Activated naive CD8-positive, alpha-beta T cell treated with anti-CD3 and anti-CD28 coated beads for 36 hours (primary cell): ENCODE measurements at places on chromosomes 3 and 15.
A peak's percentile ranks its signal among the peaks of the same experiment; 100 is the strongest.

GRCh38 chr3:62803276-62803675 lies 71.9 kb downstream of the CADPS start:
- H3K4me3 ChIP-seq, result no peak overlapping the region
- DNase-seq, result no peak
- no peak overlapping the region for H3K27ac ChIP-seq
- H3K36me3 ChIP-seq, result no peaks in the 10 kb centered on the region

DNA sequence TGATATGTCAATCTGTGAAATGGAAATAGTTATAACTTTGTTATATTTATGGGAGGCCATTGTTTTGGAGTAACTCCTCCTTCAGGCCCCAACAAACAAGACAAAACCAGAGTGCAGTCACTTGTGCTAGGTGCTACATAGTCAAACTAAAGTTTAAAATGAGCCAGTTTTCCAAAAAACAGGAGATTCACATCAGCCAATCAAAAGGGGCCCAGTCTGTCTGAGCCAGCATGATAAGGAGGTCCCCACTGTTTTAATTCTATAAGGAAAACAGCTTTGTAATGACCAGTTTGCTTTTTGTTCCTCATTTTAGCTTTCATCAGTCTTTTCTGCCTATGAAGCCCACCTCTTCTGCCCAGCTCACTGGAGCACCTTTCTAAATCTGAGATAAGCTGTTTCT lies 94.7 kb upstream of the SLC7A14 start:
- H3K4me3 ChIP-seq, result no peak overlapping the region
- H3K4me1 ChIP-seq, result no peaks in the 10 kb centered on the region
- DNase-seq, result no peak
- H3K27ac ChIP-seq, result no peak overlapping the region
- no peaks in the 10 kb centered on the region for H3K27me3 ChIP-seq

DNA sequence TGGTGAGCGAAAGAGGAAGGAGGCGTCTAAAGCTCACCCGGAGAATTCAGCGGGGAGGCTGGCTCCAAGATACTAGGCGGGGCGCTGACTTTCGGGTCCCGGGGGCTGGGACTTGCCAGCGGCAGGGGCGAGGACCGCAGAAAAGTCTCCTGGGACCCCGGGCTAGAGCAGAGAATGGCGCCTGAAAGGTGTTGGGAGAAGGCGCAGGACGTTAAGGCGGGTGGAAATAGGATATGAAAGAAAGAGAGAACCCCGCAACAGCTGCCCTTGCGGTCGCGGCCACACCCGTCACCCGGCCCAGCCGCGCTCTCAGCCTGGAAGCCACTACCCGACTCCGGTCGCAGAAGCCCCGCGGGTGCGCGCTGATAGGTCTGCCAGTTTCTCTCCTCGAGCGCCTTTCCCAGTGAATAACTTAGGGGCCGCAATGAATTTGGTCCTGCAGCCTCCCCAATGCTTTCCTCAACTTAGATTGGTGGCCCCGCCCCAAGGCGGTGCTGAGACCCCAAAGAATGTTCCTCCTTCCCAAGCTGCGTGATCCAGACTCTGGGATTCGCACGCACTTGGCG lies 604 bp downstream of the LTK start:
- peaks cover 9% of the 10 kb centered on the region for H3K36me3 ChIP-seq

DNA sequence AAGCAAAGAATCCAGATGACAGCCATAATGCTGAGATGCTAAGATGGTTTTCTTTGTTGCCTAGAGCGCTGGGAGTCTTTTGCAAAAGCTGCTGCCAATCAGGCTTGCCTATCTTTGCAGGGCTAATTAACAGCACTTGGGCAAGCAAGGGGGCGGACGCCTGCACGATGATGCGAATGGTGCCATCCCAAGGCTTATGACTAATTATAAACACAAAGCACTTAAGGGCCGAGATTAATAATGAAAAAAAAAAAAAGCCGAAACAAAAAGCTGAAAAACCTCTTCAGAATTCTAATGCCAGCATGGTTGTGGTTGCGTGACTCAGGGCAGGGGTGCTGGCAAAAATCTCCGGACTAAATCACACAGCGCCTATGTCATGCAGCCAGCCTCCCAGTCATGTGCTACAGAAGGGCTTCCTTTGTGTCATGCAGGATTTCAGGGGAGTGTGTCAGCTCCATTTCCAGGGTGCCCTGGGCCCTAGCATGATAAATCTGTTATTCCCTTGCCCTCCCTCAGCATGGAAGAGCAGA lies 185.0 kb upstream of the ANKRD28 start:
- no peak for DNase-seq
- no peak overlapping the region for H3K4me3 ChIP-seq
- peaks cover 4% of the 10 kb centered on the region for H3K36me3 ChIP-seq
- peaks cover 4% of the 10 kb centered on the region for H3K27me3 ChIP-seq
- H3K4me1 ChIP-seq, result no peaks in the 10 kb centered on the region
- no peak overlapping the region for H3K27ac ChIP-seq

GRCh38 chr3:73601011-73601410 lies 23.7 kb downstream of the PDZRN3 start:
- no peak overlapping the region for H3K4me3 ChIP-seq
- no peak overlapping the region for H3K27ac ChIP-seq
- DNase-seq, result no peak
- H3K36me3 ChIP-seq, result no peaks in the 10 kb centered on the region

GRCh38 chr3:194736277-194736895 lies 50.7 kb downstream of the FAM43A start:
- H3K27ac ChIP-seq, result no peak overlapping the region
- H3K4me3 ChIP-seq, result no peak overlapping the region
- H3K27me3 ChIP-seq, result peaks cover 21% of the 10 kb centered on the region
- no peak for DNase-seq

DNA sequence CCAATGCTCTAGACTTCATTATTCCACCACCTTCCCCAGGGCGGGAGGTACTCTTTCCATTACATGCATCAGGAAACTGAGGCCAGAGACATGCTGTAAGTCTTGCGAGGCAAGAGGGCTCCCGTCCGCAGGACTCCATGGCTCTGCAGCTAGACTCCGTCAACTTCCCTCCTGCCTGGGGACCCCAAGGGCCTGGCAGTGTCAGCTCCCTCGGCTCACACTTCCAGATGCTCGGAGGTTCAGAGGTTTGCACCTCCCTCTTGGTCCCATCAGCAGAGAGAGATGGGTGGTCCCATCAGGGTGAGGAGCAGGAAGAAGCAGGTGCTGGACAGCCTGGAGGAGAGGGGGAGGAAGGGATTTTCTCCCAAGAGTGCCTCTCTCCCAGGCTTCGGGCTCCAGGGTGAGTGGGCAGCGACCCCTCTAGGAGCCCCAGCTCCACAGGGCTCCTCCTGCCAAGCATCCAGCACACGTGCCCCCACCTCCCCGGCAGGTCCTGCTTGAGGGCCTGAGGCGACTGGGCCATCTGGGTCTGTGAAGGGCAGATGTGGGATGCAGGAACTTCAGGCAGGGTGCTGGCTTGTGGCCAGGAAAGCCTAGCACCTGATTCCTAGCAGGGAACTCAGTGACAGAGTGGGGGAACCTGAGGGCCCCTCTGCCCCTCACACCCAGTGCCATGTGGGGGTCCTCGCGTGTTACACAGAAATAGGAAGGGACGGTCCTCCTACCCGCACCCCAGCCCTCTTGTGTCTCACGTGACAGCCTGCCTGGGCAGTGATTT lies 9.3 kb downstream of the PAK6 start:
- no peak overlapping the region for H3K4me3 ChIP-seq
- H3K27me3 ChIP-seq, result peaks cover 22% of the 10 kb centered on the region
- H3K27ac ChIP-seq, result no peak overlapping the region
- no peak for DNase-seq

- DNase-seq, result no peak
- peaks cover 2% of the 10 kb centered on the region for H3K4me1 ChIP-seq
- H3K27ac ChIP-seq, result no peak overlapping the region
Observed at GRCh38 chr3:129933471-129933870, 40.0 kb upstream of the TMCC1 start.

DNA sequence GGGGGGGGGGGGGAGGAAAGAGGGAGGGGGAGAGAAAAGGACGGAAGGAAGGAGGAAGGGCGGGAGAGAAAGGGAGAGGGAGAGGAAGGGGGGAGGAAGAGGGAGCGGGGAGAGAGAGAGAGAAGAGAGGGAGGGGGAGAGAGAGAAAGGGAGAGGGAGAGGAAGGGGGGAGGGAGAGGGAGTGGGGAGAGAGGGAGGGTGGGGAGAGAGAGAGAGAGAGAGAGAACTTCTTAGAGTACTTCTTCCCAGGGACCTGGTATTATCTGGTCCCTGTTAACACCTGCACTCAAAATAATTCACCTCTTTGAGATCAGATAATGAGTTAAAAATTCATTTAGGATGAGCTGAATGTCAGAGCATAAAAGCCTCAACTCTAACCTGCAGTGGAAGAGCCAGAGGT lies 1.1 kb downstream of the SEC13 start:
- peak overlapping the region; percentile 93 for H3K4me3 ChIP-seq
- no peak for DNase-seq
- H3K36me3 ChIP-seq, result peaks cover 3% of the 10 kb centered on the region
- H3K27me3 ChIP-seq, result no peaks in the 10 kb centered on the region

- H3K27ac ChIP-seq, result no peak overlapping the region
- no peak for DNase-seq
- H3K4me1 ChIP-seq, result peaks cover 19% of the 10 kb centered on the region
- H3K36me3 ChIP-seq, result peaks cover 35% of the 10 kb centered on the region
- H3K27me3 ChIP-seq, result no peaks in the 10 kb centered on the region
- no peak overlapping the region for H3K4me3 ChIP-seq
Observed at GRCh38 chr3:125037498-125038150, 18.2 kb downstream of the HEG1 start.

DNA sequence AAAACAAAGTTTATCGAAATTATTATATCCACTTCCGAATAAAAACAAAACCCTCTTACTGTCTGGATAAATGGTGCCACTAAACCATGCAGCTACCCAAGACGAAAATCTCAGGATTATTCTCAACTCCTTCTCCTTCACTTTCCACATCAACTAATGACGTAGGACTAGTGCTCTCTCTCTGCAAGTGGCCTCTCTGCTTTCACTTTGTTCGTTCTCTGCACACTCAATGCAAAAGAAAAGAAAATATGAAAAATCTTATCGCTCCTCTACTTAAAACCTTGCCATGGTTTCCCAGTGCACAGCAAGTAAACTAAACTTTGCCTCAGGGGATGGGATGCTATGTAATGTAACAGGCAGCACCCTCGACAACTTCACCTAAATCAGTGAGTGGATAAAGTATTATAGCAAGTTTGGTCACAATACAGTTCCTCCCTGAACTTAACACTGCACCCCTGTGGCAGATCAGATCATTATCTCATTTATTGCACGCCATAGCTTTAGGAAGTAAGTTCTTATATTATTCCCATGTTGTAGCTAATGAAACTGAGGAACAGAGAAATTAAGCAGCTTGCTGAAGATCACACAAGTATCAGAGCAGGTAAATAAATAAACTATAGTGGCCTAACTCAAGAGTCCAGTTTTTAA lies 262.7 kb upstream of the GADL1 start:
- no peak for DNase-seq
- H3K4me3 ChIP-seq, result peak overlapping the region; percentile 6
- peaks cover 5% of the 10 kb centered on the region for H3K4me1 ChIP-seq

- no peaks in the 10 kb centered on the region for H3K36me3 ChIP-seq
- no peak overlapping the region for H3K4me3 ChIP-seq
- no peaks in the 10 kb centered on the region for H3K4me1 ChIP-seq
- no peaks in the 10 kb centered on the region for H3K27me3 ChIP-seq
- H3K27ac ChIP-seq, result no peak overlapping the region
- no peak for DNase-seq
Observed at GRCh38 chr3:155236473-155236872, 57.0 kb downstream of the STRIT1 start.

DNA sequence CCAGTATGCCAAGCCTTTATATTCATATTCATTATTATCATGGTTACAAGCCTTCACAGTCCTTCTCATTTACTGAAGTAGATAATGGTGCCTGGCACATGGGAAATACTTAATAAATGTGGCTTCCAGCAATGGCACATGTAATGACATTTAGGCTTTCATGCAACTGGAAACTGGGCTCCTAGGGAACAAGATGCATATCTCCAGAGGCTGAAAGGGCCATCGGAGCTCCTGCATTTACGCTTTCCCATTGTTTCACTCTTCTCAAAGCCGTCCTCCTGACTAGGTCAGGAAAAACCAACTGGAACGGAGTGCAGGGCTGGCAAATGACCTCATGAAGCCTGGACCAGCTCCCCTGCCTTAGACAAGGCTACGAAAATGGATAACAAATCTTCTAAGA lies 474.9 kb downstream of the MAGI1 start:
- H3K27ac ChIP-seq, result no peak overlapping the region
- no peaks in the 10 kb centered on the region for H3K36me3 ChIP-seq
- H3K4me3 ChIP-seq, result no peak overlapping the region
- no peaks in the 10 kb centered on the region for H3K4me1 ChIP-seq
- no peaks in the 10 kb centered on the region for H3K27me3 ChIP-seq

DNA sequence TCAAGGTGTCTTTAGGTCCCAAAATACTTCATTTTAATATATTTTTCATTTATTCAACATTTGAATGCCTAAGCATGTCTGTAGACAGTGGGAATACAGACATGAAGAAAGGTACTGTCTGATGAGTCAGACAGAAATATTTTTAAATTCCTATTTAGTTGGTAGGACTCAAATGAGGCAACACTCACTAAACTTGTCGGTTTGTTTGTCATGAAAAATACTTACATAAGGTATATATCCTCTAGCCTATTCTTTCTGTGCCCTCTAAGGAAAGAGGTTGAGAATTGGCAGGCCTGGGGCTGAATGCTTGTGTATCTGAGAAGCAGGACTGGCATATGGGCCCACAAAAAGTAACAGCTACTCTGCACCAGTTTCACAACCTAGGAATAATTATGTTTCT lies 423.6 kb upstream of the MDFIC2 start:
- no peak for DNase-seq
- H3K27ac ChIP-seq, result no peak overlapping the region
- H3K4me3 ChIP-seq, result no peak overlapping the region
- H3K4me1 ChIP-seq, result peaks cover 9% of the 10 kb centered on the region
- peaks cover 5% of the 10 kb centered on the region for H3K27me3 ChIP-seq
- no peaks in the 10 kb centered on the region for H3K36me3 ChIP-seq

DNA sequence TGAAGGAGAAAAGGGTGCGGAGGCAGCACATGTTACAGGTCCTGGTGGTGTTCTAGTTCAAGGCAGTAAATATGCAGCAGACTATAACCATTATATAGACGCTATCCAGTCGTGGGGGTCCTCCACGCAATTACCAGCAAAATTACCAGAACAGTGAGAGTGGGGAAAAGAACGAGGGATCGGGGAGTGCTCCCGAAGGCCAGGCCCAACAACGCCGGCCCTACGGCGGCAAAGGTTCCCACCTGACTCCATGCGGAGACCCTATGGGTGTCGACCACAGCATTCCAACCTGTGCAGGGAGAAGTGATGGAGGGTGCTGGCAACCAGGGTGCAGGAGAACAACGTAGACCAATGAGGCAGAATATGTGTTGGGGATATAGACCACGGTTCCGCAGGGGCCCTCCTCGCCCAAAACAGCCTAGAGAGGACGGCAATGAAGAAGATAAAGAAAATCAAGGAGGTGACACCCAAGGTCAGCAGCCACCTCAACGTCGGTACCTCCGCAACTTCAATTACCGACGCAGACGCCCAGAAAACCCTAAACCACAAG lies 89.0 kb upstream of the TPM1 start:
- no peak for DNase-seq
- H3K4me3 ChIP-seq, result no peak overlapping the region
- peaks cover 45% of the 10 kb centered on the region for H3K27me3 ChIP-seq
- H3K4me1 ChIP-seq, result no peaks in the 10 kb centered on the region
